ENCODE measurements at places on chromosomes 12 and 14.
A peak's percentile ranks its signal among the peaks of the same experiment; 100 is the strongest.

DNA sequence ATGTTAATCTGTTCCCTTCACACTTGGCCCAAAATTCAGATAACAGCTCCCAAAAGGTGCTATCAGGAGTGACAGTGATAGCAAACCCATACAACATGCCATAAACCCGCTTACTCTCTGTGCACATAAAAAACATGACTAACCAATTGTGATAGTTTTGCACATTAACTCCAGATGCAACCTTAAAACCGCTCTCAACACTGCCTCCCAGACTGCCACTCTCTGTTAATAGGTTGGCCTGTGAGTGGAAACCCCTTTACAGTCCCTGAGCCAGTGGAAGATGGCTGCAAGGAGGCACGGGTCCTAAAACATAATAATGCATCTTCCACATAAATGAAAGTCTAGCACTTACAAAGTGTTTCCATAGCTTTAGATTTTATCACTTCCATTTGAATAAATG lies 12.0 kb upstream of the TMTC1 start:
- no peak for DNase-seq

DNA sequence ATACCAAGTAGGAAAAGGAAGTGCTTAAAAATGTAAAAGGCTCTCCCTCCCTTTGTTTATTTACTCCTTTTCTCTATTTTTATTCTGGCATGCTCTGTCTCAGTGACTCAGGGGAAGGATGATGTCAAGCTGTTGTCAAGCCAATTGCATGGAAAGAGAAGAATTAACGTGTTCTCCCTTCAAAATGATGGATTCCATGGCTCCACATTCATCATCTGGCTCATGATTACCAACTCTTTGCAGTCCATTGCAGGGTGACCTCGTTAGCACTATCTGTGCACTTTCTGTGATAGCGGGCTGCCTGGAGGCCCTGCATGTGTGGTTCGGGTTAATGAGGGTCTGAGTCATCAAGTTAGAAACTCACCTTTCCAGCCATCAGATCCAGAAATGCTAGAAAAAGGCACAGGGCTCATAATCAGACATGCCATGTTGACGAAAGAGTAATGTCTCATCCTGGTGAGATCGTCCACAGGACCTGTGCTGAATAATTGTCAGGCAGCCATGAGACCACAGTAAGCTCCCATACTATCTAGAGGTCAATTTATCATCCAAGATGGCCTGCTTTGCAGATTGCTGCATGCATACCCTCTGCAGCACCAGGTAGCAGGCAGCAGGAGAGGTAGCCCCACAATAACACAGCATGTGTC lies 79.2 kb upstream of the BTG1 start:
- peak; percentile 16 for DNase-seq

- no peak for DNase-seq
Observed at GRCh38 chr14:97306133-97306759, 509.1 kb downstream of the VRK1 start.

GRCh38 chr12:94071258-94071657 lies 77.1 kb upstream of the PLXNC1 start:
- DNase-seq = no peak

GRCh38 chr12:25254271-25254880 lies 3.6 kb upstream of the KRAS start:
- DNase-seq = no peak

GRCh38 chr12:42180990-42181596 lies 36.4 kb upstream of the GXYLT1 start:
- DNase-seq = no peak

All from AG04450 (cell line).